ENCODE measurements at places on chromosomes 1 and 21.

GRCh38 chr1:192887426-192887825 is 78.6 kb downstream of the RGS2 start:
- DNase-seq: no peak

DNA sequence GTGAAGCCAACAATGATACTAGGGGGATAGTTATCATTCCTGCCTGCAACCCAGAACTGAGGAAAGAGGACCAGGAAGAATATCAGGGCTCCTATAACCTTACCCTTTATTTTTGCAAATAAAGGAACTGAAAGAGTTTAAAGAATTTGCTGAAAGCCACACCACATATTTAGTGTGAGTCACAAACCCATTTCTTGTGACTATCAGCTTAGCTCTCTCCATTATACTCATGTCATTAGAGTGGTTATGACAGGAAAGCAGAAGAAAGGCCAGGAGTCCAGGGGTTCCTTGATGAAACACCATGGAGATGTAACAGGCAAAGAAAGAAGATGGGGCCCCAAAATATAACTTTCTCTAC is 141.1 kb upstream of the SAMSN1 start:
- DNase-seq: no peak

GRCh38 chr1:178126741-178127185 is 32.9 kb downstream of the RASAL2 start:
- DNase-seq: peak; percentile 31

GRCh38 chr1:20713440-20713839 is 4.4 kb downstream of the KIF17 start:
- DNase-seq: no peak

- no peak for DNase-seq
Measured at GRCh38 chr1:182279302-182279701, 112.3 kb downstream of the GLUL start.

GRCh38 chr21:46056450-46056903 is 41.4 kb upstream of the COL6A2 start:
- peak; percentile 94 for DNase-seq

DNA sequence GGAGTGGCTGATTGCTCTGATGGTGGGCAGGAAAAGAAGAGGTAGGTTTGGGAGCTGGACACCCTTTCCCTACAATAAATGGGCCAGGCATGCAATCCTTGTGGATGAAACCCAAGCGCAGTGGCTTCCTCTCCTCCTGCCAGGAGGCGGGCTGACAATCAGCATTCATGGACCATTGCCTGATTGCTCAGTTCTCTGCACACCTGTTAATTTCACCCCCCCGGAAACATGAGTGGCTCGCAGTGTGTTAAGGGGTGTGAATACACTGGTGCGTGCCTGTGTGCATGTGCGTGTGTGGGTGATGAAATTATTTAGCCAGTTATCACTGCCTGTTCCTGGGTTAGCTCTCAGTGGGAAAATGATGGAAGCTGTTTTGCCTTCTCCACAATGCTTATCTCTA is 310.7 kb downstream of the PCP4 start:
- no peak for DNase-seq

GRCh38 chr1:115564201-115564600 is 77.6 kb upstream of the VANGL1 start:
- no peak for DNase-seq

DNA sequence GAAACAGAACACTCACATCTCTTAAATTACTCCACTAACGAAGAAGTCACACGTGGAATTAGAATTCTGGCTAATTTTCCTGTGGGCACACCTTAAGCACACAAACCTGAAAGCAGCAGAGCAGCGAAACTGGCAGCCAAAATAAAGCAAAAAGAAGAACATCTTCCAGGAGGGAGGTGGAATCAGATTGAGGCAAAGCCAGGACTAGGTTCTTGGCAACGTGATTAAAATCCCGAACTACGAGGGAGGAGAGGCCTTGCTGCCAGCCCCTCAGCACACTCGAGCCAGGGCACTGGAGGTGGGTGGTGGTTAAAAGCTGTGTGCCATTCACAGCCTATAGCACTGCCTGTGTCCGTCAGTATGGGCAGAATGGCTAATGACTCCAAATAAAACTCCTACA is 58.0 kb downstream of the HIVEP3 start:
- no peak for DNase-seq

GRCh38 chr1:93475681-93476080 is 27.8 kb downstream of the FNBP1L start:
- no peak for DNase-seq

DNA sequence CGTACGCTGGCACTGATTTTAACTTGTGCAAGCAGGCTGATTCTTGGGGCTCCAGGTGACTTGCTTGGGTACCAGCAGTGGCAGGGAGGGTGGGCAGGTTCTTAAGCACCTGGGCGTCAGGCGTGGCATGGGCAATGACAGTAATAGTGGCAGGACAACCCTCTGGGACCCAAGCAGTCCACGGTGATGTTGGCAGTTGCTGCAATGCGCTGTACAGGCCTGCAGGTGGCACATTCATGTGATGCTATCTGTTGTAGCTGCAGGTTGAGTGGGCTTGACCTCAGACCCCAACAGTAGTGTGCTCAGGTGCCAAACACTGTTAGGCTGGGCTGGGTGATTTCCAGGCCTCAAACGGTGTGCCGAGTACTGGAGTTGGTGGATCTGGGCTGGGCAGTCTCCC is 10.2 kb upstream of the OR10J4 start:
- DNase-seq: no peak

DNA sequence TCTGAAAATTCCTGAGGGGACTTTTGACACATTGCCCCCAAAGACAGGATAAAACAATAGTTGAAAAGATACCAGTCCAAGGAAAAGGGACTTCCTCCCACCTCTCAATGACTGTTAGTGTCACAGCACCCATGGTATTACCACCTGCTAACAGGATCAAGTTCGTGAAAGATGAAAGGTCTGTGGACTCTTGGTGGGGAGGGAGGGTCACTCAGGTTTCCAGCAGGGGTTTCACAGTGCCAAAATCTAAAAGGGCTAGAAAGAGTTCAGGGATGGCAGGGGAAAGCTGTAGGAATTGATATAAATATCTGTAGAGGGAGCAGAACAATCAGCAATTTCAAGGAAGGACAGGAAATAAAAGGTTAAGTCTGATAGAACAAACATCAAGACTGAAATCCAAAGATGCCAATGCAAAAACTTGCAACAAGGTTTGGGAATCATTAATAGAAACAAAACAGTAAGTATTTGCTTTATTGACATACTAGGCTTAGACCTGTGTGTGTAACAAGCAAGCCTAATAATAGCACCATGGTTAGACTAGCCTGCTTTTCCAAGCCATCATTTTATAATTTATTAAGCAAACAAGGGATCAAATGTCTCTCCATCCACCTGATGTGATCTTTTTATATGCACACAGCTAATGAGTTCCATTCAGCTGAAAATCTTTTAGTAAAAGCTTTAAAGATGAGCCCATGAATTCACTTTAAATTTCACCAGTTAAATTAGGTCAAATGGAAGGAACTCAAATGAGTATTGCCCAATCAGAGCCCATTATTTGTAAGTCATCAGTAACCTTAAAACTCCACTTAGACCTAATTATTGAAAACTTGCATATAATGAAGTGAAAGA is 3.7 kb downstream of the MCL1 start:
- no peak for DNase-seq

- DNase-seq: no peak
Measured at GRCh38 chr1:67723126-67723525, 38.1 kb downstream of the GADD45A start.

DNA sequence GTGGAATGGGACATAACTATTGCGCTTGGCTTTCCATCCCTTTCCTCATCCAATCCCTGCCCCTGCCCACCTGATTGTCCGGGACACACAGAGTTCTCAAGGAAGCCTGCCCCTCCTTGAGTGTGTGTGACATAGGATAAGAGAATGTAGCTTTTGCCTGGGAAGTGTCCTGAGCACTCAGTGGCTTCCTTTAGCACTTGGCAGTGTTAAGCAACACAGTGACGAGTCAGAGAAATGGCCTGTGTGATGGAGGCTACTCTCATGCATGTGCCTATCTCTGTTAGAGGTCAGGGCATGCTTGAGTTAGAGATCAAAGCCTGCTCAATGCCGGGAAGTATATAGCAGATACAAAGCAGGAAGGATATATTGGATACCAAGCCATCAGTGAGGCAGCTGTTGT is 289.5 kb downstream of the SIPA1L2 start:
- no peak for DNase-seq

GRCh38 chr1:151991663-151992302 is 1.9 kb downstream of the S100A10 start:
- DNase-seq: no peak

DNA sequence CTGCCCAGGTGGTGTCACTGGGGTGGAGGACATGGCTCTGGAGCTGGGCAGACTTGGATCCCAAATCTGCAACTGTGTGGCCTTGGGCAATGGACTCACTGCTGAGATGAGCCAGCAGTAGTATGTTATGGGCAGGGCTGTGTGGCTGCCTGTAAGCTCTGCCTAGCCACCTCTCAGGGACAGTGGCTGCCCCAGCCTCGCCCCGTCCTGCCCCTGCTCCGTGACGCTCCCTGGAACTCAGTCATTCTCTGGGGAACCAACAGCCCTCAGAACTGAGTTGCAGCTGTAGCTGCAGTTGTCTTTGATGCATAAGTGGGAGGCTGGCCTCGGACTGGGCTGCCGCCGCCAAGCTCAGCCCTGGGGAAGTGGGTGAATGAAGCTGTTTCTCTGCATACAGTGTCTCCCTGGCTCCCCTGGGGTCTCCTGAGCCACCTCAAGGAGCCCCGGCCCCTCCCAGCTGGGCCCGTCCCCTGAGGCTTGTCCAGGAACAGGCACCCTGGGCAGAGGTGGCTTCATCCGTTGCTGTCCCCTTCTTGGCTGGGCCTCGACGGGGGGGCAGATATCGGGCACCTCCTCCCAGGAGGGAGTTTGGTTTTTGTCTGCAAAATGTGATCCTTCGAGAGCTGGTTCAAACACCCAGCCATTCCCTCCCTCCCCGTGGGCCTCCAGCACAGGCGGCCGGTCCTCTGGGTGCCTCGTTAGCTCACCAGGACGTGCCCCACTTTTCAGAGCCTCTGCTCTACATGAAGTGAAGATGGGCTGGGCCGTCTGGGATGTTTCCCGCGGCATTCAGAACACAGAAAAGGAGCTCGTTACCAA is 26.2 kb upstream of the PLCH2 start:
- no peak for DNase-seq

DNA sequence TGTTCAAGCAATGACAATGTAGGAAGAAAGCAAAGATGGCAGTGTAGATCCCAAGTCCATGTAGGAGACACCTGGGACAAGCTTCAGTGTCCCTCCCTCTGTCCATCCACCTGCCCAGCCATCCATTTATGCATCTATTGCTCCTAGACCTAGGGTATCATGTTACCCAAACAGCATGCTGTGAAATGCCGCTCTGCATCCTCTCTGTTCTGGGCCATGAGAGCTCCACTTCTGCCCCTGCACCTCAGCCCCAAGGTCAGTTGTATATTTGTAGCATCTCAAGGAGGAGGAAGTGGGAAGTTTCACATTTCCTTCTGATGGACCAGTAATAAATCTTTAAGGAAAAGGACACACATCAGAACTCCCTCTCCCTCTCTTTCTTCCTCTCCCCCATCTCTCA is 27.9 kb upstream of the TSPEAR start:
- no peak for DNase-seq

DNA sequence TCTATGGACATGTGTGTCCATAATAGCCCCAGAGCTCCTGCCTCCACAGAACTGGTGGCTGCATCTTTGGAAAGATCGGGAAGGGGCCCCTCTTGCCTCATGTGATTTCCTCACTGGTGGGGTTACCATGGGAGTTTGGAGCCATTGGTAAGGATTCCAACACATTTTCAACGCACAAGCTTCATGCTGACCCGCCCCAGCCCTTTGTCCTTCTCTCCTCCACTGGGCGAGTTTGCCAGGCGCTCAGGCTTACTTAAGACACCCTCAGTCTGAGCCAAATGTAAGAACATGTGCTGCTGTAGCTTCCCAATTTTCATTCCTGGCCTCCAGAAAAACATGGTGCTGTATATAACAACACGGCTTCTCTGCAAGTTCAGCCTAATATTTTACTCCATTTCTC is 72.4 kb downstream of the ATP5PO start:
- DNase-seq: peak; percentile 86

GRCh38 chr1:230441183-230442029 is 15.3 kb upstream of the PGBD5 start:
- DNase-seq: no peak

DNA sequence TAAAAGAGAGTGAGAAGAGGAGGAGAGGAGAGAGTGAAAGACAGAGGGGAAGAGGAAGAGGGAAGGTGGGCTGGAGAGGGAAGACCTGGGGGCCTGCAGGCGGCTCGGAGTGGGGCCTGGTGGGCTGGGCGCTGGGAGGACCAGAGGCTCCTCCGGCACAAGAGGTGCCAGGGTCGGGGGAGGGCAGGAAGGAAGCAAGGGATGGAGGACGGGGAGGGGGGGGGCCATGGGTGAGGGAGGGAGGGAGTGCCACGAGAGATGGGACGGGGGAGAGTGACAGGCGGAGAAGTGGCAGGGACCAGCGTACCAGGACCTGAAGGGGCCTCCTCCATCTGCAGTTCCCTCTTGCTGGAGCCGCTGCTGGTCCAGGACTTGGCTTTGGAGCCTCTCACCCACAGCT is 87.7 kb downstream of the CASZ1 start:
- no peak for DNase-seq

DNA sequence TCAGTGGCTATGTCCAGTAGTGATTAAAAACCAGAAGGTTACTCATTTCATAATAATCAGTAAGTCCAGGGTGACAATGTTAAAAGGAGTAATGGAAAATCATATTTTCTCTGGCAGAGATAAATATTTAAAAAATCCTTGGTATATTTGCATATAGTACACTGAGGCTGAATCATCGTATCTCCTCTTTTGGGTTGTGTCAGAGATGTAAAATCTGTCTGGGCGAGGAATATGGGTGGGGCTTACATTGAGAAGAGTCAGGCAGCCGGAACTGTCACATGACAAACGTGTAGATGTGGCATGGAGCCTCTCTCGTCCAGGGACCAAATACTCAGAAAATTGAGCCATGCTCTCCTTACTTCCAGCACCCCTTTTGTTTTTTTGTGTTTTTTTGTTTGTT is 120.9 kb downstream of the FMN2 start:
- DNase-seq: no peak

DNA sequence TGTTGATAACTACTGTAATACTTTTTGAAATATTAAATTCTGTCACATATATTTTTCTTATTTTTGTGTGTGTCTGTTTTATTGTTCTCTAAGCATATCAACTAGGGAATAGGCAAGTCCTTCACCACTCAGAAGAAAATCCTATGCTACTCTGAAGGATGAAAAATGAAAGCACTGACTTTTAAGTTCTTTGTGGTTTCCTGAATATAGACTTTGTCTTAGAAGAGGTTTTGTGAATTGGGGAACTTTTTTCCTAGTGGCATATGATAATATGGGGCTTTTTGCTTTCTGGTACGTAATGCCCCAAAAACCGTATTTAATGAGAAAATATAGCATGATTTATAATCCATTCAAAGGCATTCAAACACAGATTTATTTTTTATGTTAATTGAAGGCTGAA is 136.0 kb downstream of the SNX7 start:
- DNase-seq: no peak

GRCh38 chr21:17449701-17450100 is 63.1 kb upstream of the CXADR start:
- DNase-seq: no peak

GRCh38 chr1:59328353-59328752 is 31.5 kb downstream of the FGGY start:
- no peak for DNase-seq

GRCh38 chr21:33980276-33980916 is 64.8 kb upstream of the ATP5PO start:
- no peak for DNase-seq
